ENCODE measurements at places on chromosomes 1 and 21.

DNA sequence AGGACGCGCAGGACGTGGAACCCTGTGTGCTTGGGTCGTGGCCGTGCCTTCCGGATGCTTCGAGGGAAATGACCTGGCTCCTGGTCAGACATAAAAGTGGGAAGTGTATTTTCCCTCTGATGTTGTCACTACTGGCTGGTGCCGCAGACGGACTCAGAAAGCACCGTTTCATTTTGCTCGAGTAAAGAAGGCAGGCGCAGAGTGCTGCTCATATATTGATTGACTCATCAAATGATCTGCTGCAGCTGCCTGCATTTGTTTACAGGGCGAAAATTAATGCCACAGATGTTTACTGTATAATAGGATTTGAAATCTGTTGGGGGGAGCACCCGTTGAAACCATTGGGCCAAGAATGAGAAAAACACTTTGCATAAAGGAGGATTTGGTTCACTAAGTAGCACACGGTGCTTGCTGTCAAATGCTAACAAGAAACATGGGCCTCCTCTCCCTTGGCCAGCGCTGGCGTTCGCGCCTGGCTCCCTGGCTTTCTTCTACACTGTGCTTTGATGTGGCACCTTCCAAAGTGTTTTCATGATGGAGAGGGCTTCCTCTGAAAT lies 365.5 kb downstream of the CAMTA1 start:
- DNase-seq: no peak

DNA sequence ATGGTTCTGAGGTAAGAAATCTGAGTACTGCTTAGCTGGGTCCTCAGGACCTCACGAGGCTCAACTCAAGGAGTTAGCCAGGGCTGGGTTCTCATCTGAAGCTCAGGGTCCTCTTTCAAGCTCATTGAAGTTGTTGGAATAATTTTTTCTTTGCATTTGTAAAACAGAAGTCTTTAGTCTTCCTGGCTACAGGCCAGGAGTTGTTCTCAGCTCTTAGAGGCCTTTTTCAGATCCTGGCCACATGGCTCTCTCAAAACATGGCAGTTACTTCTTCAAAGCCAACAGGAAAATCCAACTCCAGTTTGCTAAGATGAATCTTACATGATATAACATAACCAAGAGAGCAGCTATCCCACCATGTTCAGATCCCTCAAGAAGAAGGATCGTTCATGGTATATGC lies 92.3 kb upstream of the CHODL start:
- DNase-seq: no peak

DNA sequence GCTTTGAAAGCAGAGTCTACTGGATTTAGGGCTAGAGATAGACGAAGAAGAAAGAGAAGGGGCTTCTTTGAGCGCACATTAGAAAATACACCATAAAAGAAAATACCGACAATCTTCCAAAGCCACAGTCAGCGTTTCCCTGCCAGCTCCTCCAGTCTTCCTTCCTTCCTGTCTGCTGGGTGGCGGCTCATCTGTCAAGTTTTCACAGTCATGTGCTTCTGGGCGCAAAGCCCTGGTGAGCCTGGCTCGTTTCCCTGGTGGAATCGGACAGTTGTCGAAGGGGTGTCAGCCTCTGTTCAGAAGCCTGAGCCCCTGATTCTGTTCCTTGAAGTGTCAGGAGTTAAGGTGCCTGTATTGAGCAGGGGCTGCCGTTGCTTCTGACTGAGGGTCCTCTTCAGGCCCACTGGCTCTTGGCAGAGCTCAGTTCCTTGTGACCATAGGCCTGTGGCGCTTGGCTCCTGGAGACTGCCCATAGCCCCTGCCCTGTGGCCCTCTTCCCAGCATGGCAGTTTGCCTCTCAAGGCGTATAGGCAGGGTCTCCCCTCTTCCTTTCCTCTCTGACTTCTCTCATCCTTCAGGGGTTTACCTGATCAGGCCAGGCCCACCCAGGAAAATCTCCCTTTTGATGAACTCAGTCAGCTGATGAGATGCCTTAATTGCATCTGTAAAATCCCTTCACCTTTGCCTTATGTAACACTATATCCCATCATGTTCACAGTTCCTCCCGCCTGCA lies 58.6 kb downstream of the ADARB1 start:
- DNase-seq: no peak

DNA sequence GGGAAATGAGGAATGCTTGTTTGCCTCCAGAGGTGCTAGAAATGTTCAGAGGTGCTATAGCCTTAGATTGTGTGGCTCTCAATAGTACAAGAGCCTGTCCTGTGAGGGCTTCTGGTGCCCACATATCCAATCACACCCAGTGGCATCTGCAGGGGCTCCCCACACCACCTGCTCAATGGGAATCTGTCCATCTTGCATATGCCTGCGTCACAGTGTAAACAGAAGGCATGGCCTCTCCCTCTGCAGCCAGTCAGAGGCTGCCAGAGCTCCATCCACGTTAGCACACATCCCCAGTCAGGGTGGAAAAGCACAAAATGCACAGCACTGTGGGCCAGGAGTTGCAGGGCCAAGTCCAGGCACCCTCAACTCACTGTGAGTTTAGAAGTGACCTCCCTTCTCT lies 113.6 kb upstream of the GRIK3 start:
- no peak for DNase-seq

GRCh38 chr21:41805038-41805437 lies 38.2 kb upstream of the RIPK4 start:
- DNase-seq: no peak

DNA sequence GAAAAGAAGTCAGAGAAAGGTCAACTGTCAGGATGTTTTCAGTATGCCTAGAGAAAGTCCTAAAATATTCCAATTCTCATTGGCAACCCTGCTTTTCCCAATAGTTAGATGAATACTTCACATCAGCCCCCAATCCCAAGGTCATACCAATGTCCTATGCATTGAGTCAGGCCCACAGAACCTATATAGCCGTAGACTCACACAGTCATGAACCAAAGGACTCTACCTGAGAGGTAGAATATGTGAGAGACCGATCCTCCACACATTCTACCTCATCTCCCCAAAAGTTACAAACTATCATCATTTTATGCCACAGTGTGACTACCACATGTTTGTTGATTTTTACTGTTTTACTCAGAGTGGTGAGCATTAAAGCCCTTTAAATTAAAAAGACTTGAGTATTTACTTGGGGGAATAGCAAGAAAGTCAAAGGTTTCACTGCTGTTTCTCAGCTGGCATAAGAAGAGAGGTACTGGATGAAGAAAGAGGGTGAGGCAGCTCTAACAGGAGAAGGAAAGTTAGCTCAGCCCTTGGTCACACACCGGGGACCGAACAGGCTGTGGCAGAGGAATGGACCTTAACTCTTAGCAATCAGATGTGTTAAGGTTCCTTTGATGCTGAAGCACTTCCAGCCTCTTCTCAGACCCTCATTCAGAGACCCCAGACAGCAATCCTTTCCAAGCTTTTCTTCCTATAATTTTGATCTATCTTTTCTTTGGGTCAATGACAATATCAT lies 937 bp downstream of the CD48 start:
- no peak for DNase-seq

DNA sequence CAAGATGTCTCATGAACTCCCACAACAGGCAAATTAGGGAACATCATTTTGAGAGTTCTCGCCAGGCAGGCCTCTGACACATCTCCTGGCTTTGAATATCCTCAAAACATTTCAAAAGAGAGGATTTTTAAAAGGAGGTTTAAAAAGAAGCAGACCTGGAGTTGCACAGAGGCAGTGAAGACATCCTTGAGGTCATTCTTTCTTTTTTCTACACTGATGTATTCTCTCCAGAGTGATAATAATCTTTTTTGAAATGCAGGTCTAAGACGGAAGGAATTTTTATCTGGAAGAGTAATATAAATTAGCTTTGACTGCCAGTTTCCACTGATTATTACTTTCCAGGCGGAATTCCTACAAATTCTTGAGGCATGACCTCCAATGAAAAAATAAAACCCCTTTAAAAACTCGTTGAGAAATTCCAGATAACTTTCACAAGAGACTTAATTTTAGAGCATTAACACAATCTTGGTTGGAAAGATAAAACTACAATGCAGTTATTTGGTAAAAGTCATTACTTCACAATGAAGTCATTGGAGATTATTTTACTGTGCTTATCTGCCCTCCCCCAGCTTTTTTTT lies 125.0 kb downstream of the LYPLAL1 start:
- no peak for DNase-seq

GRCh38 chr1:8711151-8711550 lies 106.3 kb downstream of the RERE start:
- no peak for DNase-seq

DNA sequence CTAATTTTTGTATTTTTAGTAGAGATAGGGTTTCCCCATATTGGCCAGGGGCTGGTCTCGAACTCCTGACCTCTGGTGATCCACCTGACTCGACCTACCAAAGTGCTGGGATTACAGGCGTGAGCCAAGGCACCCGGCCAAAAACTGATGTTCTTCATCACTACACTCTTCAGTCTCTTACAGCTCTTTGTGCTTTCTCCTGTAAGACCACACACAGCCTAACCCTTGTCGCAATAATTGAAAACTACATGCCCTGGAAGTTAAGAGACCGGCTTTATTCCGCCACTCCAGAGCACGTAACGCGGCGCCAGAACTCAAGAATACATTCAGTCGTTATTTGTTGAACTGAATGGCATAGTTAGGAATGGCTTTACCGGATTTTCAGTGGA lies 552 bp downstream of the GPATCH4 start:
- DNase-seq: no peak

GRCh38 chr1:19625291-19625937 lies 18.7 kb upstream of the NBL1 start:
- DNase-seq: no peak

- no peak for DNase-seq
Observed at GRCh38 chr1:61088163-61088974, 6.0 kb downstream of the NFIA start.

DNA sequence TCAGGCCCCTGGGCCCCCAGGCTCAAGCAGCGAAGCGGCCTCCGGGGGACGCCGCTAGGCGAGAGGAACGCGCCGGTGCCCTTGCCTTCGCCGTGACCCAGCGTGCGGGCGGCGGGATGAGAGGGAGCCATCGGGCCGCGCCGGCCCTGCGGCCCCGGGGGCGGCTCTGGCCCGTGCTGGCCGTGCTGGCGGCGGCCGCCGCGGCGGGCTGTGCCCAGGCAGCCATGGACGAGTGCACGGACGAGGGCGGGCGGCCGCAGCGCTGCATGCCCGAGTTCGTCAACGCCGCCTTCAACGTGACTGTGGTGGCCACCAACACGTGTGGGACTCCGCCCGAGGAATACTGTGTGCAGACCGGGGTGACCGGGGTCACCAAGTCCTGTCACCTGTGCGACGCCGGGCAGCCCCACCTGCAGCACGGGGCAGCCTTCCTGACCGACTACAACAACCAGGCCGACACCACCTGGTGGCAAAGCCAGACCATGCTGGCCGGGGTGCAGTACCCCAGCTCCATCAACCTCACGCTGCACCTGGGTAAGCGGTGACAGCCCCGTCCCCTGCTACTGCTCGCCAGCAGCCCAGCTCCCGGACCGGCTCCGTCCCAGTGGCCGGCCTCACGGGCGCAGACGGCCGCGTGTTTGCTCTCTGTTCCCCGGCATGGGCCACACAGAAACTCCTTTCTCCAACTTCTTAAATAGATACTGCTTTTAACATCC lies 539 bp downstream of the LAMC1 start:
- peak; percentile 50 for DNase-seq

DNA sequence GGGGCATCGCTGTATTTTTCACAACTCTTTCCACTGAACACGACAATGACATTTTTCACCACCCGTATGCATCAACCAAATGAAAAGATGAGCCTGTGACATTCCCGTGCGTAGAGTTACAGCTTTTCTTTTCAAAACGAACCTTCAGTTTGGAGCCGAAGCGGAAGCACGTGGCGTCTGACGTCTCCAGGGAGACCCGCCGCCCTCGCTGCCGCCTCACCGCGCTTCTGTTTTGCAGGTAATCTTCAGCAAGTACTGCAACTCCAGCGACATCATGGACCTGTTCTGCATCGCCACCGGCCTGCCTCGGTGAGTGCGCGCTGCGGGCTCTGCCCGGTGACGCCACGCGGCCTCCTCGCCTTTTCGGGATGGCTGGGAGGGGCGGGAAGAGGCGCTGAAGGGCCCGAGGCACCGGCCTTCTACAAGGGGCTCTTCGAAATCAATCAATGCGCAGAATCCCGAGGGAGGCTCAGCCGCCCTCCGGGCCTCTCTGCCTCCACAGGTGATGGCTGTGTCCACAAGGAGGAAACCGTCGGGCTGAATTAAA lies 32.6 kb downstream of the PDE9A start:
- DNase-seq: no peak

DNA sequence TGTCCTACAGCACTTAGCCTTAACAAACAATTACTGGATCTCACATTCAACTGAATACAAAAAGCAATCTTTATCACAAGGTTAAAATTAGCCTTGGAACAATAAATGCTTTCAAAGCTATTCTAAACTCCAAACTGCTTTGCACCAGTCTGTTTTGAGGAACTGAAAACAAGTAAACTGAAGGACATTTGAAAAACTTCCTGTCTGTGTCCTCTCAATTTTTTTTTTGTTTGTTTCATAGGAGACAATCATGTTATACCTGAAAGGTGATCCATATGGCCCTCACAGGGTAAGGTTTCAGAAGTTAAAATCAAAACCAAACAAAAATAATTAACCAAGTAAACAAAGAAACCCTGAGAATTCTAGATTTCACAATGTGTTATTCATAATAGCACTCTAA lies 459.1 kb downstream of the DPYD start:
- DNase-seq: no peak

DNA sequence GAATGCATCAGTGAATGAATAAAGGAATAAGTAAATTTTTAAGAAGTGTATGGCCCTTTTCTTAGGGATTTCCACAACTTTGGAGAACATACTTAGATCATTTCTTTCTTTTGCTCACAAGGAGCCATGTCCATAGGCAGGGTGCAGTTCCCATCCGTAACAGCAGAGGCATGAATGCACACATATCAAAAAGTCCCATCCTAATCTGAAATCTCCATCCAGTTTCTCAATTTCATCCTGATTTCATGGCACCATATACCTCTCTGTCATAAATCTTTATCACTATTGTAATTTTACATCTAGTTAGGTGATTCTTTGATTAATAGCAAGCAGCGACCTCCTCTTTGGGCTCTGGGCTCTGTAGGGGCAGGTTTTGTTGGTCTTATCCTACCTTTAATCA lies 359.2 kb downstream of the RRAGC start:
- DNase-seq: no peak

- DNase-seq: no peak
Observed at GRCh38 chr1:18928406-18928805, 26.1 kb upstream of the ALDH4A1 start.

DNA sequence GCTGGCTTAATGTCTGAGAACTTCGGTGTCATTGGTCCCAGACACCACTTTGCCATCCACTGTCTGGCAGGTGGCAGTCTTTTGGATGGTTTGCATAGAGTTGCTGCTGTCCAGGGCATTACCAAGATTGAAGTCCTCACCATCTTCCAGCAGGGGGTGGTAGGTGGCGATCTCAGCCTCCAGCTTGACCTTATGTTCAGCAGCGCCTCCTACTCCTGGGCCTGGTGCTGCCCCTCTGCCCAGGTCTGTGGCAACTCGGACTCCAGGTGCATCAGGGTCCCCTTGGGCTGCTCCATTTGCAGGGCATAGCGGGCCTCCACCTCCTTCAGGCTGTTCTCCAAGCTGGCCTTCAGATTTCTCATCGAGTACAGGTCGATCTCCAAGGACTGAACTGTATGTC lies 573.3 kb upstream of the NCAM2 start:
- DNase-seq: no peak

GRCh38 chr21:20802631-20803260 lies 195.5 kb upstream of the NCAM2 start:
- no peak for DNase-seq

GRCh38 chr21:33647587-33647986 lies 5.3 kb downstream of the ITSN1 start:
- no peak for DNase-seq

All from activated naive CD8-positive, alpha-beta T cell treated with anti-CD3 and anti-CD28 coated beads for 36 hours (primary cell).